A375 (cell line): ENCODE measurements at places on chromosomes 3 and 15. TPM values are rescaled to one million over a fixed set of nuclear protein-coding genes. Genes with fewer than 3 reads are reported as not detected.

The NDN gene
- 23.5 and 24.9 TPM in 2 replicates for total RNA-seq

The ZNF620 gene
- 1.2 and 1.8 TPM in 2 replicates for total RNA-seq

The TRAIP gene
- 11.6 and 16.4 TPM in 2 replicates for total RNA-seq

The TSEN2 gene
- 33.2 and 33.9 TPM in 2 replicates for total RNA-seq

The CILP gene
- total RNA-seq, result not detected in 2 replicates

The SCG3 gene
- total RNA-seq, result not detected in 2 replicates

The BOC gene
- 2.5 and 3.8 TPM in 2 replicates for total RNA-seq
